Neuronal stem cell (in vitro differentiated cells): ENCODE measurements at places on chromosomes 5 and 9.

DNA sequence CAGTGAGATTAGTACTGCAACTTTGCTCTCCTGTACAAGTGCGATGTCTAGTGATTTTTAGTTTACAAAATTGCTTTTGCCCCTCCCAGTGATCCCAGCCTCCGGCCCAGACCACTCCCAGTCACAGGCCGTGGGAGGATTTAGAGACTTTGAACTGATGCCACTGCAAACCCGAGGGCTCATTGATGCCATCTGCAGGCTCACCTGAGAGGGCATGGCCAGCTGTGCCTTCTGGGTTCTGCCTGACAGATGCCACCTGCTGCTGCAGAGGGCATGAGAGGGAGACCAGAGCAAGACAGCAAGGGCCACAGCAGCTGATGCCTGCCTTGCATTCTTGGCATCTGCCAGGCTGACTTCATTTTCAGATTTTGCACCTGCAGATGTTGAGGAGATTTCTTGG is 593.8 kb downstream of the CDK5RAP2 start:
- no peak for DNase-seq

GRCh38 chr5:115461506-115462290 is 82.9 kb downstream of the FEM1C start:
- DNase-seq, result no peak

DNA sequence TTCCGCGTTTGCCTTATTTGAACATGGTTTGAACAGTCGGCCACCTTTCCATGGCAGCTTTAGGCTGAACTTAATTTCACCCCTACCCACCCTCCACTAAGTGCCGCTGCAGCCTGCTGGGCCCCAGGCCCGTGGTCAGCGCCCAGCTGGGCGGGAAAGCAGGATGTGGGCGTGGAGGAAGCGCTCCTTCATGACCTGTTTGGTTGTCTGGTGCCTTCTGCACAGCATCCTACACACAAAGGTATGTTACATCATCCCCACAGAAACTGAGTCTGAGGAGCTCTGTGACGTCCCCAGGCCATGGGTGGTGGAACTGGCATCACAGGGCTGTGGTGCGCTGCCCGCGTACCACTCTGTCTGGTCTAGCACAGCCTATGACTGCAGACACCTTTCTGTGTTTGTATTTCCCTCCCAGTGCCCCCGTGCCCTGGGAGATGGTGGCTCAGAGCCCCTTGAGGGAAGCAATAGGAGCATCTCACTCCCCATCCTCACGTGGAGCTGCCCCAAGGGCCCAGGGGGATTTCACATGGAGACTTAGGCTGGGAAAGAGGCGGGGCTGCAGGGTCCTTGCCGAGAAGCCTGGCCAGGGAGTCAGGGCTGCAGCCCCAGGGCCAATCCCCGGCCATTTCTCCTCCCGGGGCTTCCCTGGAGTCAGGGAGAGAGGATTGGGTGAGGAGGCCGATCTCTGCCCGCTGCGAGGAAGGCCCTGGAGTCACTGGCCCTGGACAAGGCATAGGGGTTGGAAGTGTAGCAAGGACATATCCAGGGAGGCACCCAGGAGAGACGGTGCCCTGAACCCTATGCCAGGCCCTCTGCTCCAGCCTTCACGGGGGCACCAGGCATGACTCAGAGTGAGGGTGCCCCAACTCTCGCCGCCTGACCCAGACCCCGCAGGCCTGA is 37.5 kb upstream of the SUSD3 start:
- DNase-seq, result no peak

GRCh38 chr9:84270847-84271530 is 69.6 kb downstream of the SLC28A3 start:
- DNase-seq, result no peak

- no peak for DNase-seq
These were observed 425.9 kb upstream of the MPDZ start for GRCh38 chr9:13705373-13705772.

DNA sequence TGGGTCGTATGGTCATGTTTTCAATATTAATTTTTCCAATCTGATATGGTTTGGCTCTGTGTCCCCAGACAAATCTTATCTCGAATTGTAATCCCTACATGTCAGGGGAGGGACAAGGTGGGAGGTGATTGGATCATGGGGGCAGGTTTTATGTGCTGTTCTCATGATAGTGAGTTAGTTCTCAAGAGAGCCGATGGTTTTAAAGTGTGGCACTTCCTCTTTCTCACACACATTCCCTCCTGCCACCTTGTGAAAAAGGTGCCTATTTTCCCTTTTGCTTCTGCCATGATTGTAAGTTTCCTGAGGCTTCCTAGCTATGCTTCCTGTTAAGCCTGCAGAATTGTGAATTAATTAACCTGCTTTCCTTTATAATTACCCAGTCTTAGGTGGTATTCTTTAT is 309.1 kb upstream of the GRIN3A start:
- DNase-seq, result no peak

- no peak for DNase-seq
These were observed 54.5 kb downstream of the PDE4D start for GRCh38 chr5:59838989-59839388.

DNA sequence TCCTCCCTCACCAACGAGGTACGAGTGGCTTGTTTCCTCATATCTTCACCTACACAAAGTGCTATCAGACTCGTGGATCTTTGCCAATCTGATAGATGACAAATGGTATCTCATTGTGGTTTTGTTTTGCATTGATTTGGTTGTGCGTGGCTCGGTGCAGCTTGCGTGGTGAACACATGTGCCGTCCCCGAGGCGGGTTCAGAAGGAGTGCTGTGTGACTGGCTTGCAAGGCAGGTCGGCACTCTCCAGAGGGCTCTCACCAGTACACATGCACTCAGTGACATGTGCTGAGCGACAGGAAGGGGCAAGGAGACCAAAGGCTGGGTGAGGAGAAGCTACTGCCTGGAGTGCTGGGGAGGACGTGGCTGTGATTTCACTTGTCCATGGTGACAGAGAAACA is 95.3 kb upstream of the PITX1 start:
- no peak for DNase-seq

- no peak for DNase-seq
These were observed 142.2 kb upstream of the ABCA1 start for GRCh38 chr9:105070176-105070575.

- no peak for DNase-seq
These were observed 583.9 kb downstream of the SEMA5A start for GRCh38 chr5:8961956-8962355.

DNA sequence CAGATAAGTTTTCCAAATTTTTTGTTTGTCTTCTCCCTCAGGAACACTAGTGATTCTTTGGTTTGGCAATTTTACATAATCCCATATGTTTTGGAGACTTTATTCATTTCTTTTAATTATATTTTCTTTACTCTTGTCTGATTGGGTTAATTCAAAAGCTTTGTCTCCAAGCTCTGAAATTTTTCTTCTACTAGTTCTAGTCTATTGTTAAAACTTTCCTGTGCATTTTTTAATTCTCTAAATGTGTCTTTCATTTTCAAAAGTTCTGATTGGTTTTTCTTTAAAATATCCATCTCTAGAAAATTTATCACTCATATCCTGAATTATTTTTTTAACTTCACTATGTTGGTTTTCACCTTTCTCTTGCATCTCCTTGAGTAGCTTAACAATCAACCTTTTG is 92.2 kb downstream of the INVS start:
- DNase-seq, result no peak

DNA sequence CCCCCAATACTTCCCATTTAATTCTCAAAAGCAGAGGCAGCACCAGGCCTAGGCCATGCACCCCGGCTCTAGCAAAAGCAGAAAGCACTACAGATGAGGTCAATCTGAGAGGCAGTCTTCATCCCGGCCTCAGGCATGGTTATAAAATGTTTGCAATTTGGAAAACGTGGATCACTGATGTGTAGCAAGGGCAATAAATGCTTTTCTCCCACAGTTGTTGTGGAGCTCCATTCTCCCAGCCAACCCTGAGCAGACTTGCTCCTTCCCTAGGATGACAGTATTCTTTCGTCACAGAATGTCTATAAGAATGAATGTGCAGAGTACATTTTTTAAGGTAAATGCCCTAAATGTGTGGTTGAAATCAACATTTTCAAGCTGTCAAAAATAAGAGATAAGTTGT is 157.3 kb upstream of the DAPK1 start:
- DNase-seq, result no peak

GRCh38 chr9:79570448-79571308 is 1.1 kb upstream of the TLE4 start:
- DNase-seq, result peak; percentile 96

DNA sequence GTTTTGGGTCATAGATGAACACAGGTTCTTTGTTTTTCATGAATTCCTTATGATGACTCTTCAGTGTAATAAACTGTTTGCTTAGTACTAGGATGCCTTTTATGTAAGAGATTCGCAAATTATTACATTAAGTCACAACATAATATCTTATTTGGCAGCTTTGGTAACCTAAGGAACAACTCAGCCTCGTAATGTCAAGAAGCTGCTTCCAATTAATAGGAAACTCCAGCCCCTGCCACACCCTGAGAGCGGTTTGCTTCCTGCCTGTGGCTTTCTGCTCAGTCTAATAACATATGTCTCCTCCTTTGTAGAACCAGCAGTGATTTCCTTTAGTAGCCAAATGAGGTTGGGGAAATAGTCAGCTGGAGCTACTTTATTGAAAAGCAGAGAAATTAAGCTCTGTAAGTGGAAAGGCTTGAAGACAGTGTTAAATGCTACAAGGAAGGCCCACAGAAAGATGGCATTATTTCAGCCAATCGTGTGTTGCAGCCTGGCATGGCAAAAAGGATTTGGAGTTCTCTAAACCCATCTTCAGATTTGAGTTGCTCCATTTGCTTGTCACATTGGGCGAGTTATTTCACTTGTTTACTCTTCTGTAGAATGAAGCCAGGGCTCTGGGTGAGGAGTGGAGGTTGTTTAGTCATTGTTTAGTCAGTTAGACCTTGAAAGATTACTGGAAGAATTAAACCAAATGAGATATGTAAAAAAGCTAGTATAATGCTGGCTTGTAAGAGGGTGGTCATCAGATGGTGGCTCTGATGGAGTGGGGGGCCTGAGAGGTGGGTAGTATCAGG is 54.1 kb downstream of the MTAP start:
- DNase-seq, result no peak

- no peak for DNase-seq
These were observed 38.1 kb downstream of the INSYN2B start for GRCh38 chr5:169942181-169942580.

- DNase-seq, result peak; percentile 96
These were observed at the start of gene EEIG1 for GRCh38 chr9:127980706-127981558. TSS of gene EEIG1 (minus strand) at chr9:127980989. CDS start at chr9:127980137, 852 bp downstream.

- DNase-seq, result no peak
These were observed 82.6 kb upstream of the ADAMTS19 start for GRCh38 chr5:129377504-129377903.

- DNase-seq, result no peak
These were observed 29.4 kb upstream of the PDCL start for GRCh38 chr9:122857815-122858214.

GRCh38 chr9:35518225-35518821 is 28.4 kb downstream of the RUSC2 start:
- peak; percentile 64 for DNase-seq

DNA sequence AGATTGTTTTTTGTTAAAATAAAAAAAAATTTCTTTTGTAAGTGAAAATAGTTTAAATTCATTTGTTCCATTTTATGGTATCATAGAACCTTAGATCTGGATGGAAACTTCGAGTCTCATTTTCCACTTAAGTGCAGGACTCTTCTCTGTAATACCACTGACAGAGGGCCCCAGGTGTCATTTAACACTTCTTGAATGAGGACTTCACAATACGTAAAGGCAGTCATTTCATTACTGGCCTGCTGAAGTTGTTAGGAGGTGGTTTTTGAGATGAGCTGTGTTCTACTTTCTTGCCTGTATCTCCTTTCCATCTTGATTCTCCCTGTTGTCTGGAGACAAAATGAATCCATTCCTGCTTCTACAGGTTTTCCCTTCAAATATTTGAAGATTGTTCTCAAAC is 455.3 kb downstream of the DMRT2 start:
- DNase-seq, result no peak

- DNase-seq, result no peak
These were observed 14.7 kb upstream of the TNC start for GRCh38 chr9:115132648-115133047.

GRCh38 chr9:136965771-136966484 is 11.4 kb upstream of the PTGDS start:
- no peak for DNase-seq

- peak; percentile 47 for DNase-seq
These were observed 151.8 kb upstream of the RAD23B start for GRCh38 chr9:107131108-107131799.

DNA sequence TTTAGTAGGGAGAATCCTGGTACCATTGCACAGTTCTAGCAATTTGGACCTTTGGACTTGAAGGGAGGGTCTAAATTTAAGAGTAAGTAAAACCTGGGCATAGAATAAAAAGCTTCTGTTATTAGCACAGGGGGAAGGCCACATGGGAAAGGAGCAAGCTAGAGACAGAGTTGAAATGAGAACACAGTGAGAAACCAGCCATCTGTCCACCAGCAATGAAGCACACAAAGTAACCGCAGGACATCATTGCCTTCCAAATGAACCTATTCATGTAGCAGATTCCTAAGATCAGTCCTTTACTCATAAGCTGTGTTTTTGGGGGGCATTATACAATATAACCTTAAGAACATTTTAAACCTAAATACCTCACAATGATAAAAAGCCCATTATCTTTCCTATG is 407.4 kb downstream of the HCN1 start:
- peak; percentile 24 for DNase-seq

DNA sequence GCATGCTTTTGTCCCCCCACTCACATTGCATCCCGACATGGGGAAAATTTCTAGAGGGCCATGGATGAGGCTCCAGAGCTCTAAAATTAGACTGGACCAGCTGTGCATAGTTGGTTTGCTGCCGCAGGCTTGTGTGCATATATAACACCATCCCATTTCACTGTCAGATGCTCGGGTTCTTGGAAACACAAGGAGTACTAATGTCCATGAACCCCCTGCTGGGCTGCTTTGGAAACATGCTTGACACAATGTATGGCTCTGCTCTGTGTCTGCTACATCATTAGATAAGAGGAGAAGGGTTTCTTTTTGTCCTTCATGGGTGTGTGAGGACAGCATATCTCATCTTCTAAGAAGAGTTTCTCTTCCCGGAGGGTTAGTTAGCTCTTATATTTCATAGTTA is 292.1 kb upstream of the RORB start:
- DNase-seq, result no peak

DNA sequence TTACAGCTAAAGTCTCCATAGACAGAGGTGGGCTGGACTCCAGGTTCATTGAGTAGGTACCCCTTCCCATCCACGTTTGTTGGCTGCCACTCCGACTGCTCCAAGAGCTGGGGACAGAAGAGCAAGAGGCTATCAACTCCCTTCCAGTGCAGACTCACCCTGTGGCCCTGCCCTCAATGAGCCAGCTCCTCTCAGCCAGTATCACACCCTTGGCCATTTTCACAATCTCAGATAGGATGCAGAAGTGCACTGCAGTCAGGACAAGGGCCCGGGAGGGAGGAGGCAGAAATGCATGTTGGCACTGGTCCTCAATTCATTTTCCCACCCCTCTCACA is 6.2 kb downstream of the IRF1 start:
- no peak for DNase-seq

- DNase-seq, result no peak
These were observed 37.3 kb upstream of the EGFL7 start for GRCh38 chr9:136625101-136626065.

GRCh38 chr9:133203506-133204075 is 5.5 kb downstream of the OBP2B start:
- DNase-seq, result no peak
